Small intestine (tissue), 16 donors: ENCODE measurements at places on chromosomes 1 and 21. TPM values are rescaled to one million over a fixed set of nuclear protein-coding genes. Genes with fewer than 3 reads are reported as not detected.

GRCh38 chr1:115240297-115240696, 97.8 kb downstream of the NGF start:
- H3K4me1 ChIP-seq = peaks cover 7% of the 10 kb centered on the region
- H3K27me3 ChIP-seq = no peaks in the 10 kb centered on the region
- no peak overlapping the region for H3K27ac ChIP-seq
- no peak for DNase-seq
- H3K36me3 ChIP-seq = peaks cover 2% of the 10 kb centered on the region

- no peak overlapping the region for H3K27ac ChIP-seq
- no peaks in the 10 kb centered on the region for H3K36me3 ChIP-seq
- H3K4me1 ChIP-seq = peaks cover 15% of the 10 kb centered on the region
- no peaks in the 10 kb centered on the region for H3K27me3 ChIP-seq
- no peak overlapping the region for H3K4me3 ChIP-seq
Measured at GRCh38 chr1:76390456-76390855, 315.9 kb downstream of the ST6GALNAC3 start.

DNA sequence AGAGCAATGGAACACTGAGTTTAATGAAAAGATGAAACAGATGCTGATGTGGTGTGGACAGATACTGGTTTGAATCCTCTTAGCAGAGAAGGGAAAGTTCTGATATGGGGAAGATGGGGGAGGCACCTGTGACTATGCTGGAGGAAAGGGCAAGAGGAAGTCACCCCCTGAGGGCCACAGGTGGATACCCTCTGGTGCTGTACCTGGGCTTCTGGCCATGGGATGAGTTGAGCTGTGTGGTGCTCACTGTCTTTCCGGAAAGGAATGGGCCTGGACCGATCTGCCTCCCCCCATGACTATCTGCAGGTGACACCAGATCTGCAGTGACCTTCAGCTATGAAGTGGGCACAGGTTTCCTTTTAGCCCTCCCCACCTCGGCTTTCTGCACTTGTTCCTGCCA, 52.4 kb downstream of the IER5 start:
- no peak overlapping the region for H3K4me3 ChIP-seq
- no peaks in the 10 kb centered on the region for H3K36me3 ChIP-seq
- no peaks in the 10 kb centered on the region for H3K4me1 ChIP-seq
- DNase-seq = no peak

GRCh38 chr1:150194381-150195031, 41.4 kb downstream of the ANP32E start:
- H3K27ac ChIP-seq = no peak overlapping the region
- H3K36me3 ChIP-seq = no peaks in the 10 kb centered on the region
- H3K4me3 ChIP-seq = no peak overlapping the region
- no peaks in the 10 kb centered on the region for H3K4me1 ChIP-seq
- no peaks in the 10 kb centered on the region for H3K27me3 ChIP-seq

DNA sequence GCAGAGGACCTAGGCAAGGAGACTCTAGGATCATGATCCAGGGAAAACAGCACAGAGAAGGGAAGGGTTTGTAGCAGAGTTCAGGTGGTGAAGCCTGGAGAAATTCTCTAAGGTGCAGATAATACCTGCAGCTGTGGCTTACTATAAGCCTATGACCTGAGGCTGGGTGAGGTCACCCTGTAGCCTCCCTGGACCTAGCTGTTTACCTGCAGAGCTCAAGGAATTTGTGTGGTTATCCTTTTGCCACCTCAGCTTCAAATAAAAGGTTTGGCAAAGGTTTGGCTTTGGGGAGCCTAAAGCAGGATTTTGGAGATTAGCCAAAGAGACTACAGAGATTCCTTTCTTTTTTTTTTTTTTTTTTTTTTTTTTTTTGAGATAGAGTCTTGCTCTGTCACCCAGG, 79.5 kb upstream of the ZNF648 start:
- H3K4me1 ChIP-seq = no peaks in the 10 kb centered on the region
- H3K36me3 ChIP-seq = no peaks in the 10 kb centered on the region
- no peak for DNase-seq
- no peak overlapping the region for H3K4me3 ChIP-seq

DNA sequence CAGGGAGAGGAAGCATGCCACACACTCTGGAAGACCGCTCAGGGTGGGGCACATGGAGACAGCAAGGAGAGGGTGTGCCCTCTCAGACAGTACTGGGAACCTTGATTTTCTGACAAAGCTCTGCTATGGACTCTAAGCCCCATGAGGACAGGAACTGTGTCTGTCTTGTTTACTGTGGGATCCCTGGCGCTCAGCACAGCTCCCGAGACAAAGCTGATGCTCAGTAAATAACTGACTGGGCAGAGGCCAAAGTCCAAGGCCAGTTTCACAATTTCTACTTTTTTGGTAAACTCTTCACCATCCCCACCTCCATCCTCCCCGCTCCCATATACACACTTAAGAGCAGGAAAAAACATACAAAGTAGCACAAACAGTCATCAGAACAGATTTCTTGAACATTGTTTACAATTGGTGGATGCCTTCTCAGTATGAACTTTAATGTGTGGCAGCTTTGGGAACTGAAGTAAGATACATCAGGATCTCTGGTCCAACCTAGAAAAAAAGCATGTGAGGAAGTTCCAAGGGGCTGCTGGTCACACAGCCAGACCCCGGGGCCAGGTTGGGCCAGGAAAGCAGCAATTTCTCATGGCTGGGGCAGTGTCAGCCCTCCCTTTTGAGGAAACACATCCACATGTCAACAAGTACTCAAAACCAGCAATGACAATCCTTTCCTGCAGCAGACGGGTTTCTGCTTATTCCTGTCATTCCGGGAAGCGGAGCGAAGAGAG, 5.6 kb upstream of the AHCYL1 start:
- no peak overlapping the region for H3K4me3 ChIP-seq
- H3K27me3 ChIP-seq = no peaks in the 10 kb centered on the region
- no peak for DNase-seq
- peak overlapping the region; percentile 33 for H3K27ac ChIP-seq

- H3K4me3 ChIP-seq = no peak overlapping the region
- no peaks in the 10 kb centered on the region for H3K27me3 ChIP-seq
- H3K4me1 ChIP-seq = no peaks in the 10 kb centered on the region
- no peak for DNase-seq
Measured at GRCh38 chr1:41278076-41278475, 36.0 kb upstream of the SCMH1 start.

GRCh38 chr1:162400790-162401355, 11.1 kb downstream of the SH2D1B start:
- DNase-seq = no peak
- H3K27me3 ChIP-seq = peaks cover 6% of the 10 kb centered on the region
- H3K36me3 ChIP-seq = no peaks in the 10 kb centered on the region
- no peak overlapping the region for H3K4me3 ChIP-seq

DNA sequence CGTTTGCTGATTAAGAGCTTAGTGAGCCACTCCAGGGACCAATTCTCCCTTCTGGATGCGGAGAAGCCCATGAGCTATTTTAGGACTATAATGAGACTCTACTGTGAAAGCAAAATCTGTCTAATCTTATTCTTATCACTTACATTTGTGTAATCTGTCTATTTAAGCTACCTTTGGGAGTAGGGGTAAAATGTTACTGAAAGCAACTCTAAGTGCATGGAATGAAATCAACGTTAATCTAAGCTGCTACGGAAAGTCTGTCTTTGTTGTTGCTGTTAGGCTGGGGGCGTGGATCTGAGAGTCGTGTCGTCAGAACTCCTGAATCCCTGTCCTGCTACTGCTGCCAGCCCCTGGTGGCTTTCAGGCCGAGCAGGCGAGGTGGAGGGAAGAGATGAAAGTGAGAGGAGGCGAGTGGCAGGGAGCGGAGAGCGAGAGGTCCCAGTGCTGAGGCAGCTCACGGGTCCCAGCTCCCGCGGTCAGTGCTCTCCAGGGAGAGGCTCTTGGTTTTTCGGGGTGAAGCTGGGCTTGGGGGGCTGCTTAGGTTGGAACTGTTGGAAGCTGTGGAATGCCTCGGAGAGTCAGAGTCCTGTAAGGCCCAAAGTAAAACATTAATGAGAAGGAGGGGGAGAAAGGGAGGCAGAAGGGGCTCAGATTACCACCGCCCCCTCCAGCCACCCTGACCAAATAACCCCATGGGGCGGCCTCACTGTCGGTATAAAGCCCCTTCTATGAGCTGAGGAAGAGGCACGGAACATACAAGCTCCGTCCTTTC, 53.9 kb downstream of the COQ8A start:
- H3K27ac ChIP-seq = no peak overlapping the region
- H3K27me3 ChIP-seq = no peaks in the 10 kb centered on the region
- DNase-seq = no peak
- peaks cover 28% of the 10 kb centered on the region for H3K36me3 ChIP-seq

GRCh38 chr1:221392453-221392852, 349.4 kb downstream of the DUSP10 start:
- no peaks in the 10 kb centered on the region for H3K4me1 ChIP-seq
- no peaks in the 10 kb centered on the region for H3K27me3 ChIP-seq
- DNase-seq = no peak
- no peak overlapping the region for H3K4me3 ChIP-seq

DNA sequence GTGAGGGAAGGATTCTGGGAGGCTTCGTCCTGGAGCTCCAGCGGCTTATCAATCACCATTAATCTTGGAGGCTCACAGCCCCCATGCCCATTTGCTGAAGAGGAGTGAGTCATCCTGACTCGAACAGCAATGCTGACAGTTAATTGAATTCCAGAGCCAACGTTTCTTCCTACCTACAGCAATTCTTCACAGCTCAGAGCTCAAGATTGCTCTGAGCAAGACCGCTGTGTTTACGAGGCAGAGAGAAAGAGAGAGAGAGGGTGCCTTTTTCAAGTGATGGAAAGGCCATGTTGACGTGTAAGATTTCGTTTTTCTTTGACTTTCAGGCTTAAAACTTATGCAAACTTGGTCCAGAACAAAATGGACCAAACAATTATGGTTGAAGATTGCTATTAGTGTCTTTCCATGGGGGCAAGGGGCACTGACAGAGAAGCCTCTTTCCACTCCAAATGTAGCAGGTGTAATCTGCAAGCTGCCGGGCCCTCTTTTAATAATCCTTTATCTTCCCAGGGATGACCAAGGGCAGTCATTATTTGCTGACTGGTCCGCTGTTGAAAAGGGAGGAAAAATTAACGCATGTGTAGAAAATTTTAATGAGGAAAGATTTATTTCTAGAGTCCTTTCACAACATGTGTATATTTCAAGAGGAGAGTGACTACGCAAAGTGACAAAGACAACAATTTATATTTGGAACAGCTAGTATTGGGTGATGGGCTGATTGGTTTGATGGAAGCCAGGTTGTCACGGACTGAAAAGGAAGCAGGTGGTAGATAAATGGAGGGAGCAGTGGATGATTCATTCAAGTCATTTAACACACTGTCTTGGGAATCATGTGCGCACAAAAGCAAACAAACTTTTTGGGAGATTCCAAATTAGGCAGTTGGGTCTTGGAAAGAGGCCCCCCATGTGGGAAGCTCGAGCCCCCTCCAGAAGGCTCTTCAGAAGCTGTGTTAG, 136.1 kb upstream of the IRF2BP2 start:
- H3K4me1 ChIP-seq = no peaks in the 10 kb centered on the region
- no peak overlapping the region for H3K4me3 ChIP-seq
- peak; percentile 28 for DNase-seq

DNA sequence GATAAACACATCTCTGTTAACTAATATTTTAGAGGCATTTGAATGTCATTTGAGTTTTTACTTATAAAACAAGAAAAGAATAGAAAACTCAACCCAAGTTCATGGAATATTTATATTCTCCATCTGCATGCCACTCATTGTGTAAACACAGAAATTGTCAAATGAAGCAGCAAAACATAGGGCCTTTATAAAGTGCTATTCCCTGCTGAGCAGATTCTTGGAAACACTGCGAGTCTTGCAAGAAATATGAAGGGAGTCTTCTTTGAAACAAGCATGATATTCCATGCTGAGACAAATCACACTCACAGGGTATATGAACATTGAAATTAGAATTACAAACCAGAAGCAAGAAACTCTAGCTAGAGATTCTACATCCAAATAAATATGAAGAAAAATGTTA, 655.8 kb downstream of the BRINP3 start:
- H3K27ac ChIP-seq = no peak overlapping the region
- no peaks in the 10 kb centered on the region for H3K4me1 ChIP-seq

- no peaks in the 10 kb centered on the region for H3K4me1 ChIP-seq
- DNase-seq = no peak
- no peak overlapping the region for H3K4me3 ChIP-seq
- no peak overlapping the region for H3K27ac ChIP-seq
Measured at GRCh38 chr1:109689844-109690405, 2.3 kb downstream of the GSTM1 start.

DNA sequence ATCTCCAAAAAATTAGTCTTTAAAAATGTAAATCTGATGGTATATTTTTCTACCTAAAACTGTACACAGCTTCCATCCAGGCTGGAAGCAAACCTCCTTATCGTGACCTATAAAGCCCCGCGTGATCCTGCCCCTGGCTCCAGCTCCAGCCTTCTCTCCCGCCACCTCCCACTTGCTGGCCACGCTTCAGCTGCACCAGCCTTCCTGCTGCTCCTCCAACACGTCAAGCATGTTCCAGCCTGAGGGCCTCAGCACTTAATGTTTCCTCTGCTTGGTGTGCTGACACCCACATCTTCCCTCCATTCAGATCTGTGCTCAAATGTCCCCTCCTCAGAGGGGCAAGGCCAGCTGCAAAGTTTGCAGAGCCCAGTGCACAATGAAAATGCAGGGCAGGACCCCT, 123.5 kb upstream of the MAGI3 start:
- no peak overlapping the region for H3K27ac ChIP-seq
- H3K36me3 ChIP-seq = no peaks in the 10 kb centered on the region
- no peak for DNase-seq
- H3K4me3 ChIP-seq = no peak overlapping the region
- no peaks in the 10 kb centered on the region for H3K27me3 ChIP-seq

- H3K4me3 ChIP-seq = no peak overlapping the region
- no peaks in the 10 kb centered on the region for H3K4me1 ChIP-seq
- DNase-seq = no peak
- no peak overlapping the region for H3K27ac ChIP-seq
- H3K36me3 ChIP-seq = no peaks in the 10 kb centered on the region
- peaks cover 12% of the 10 kb centered on the region for H3K27me3 ChIP-seq
Measured at GRCh38 chr1:9475061-9475627, 64.1 kb upstream of the SLC25A33 start.

DNA sequence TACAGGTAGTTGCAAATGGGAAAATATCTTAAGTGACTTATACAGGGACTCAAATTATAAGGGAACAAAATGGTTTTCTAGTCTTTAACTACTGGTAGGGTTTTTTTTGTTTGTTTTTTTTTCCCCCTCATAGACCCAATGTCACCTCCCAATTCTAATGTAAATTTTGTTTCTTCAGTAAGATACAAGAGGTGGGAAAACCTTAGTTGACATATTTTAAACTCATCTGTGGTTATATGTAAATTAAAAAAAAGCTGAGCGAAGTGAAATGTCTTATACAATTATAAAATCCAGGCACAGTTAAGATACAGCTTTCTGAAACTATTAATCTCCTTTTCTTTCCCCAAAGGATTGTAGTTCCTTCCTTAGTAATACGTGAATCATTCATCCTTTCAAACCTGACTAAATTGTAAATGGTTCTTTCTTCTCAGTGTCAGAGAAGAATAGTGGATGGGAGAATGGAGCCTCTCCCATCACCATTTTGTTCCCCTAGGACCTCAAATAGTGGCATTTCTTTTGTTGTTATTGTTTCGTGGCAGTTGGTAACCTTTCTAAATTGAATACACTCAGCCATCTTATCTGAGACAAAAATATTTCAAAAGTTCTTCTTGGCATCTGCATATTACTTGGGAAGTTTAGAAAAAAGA, 11.2 kb downstream of the TSEN15 start:
- no peak overlapping the region for H3K4me3 ChIP-seq
- H3K27ac ChIP-seq = no peak overlapping the region
- peaks cover 8% of the 10 kb centered on the region for H3K36me3 ChIP-seq
- DNase-seq = no peak
- no peaks in the 10 kb centered on the region for H3K27me3 ChIP-seq
- no peaks in the 10 kb centered on the region for H3K4me1 ChIP-seq

The CCT3 gene
- polyA plus RNA-seq = 123 TPM

The OR2L3 gene
- polyA plus RNA-seq = not detected

The SMYD3 gene
- polyA plus RNA-seq = 5.4 TPM

The LRRC71 gene
- not detected for polyA plus RNA-seq

The KRTAP12-2 gene
- polyA plus RNA-seq = not detected

The HLX gene
- 0.45 TPM for polyA plus RNA-seq
